ENCODE measurements at places on chromosomes 2 and 18.

DNA sequence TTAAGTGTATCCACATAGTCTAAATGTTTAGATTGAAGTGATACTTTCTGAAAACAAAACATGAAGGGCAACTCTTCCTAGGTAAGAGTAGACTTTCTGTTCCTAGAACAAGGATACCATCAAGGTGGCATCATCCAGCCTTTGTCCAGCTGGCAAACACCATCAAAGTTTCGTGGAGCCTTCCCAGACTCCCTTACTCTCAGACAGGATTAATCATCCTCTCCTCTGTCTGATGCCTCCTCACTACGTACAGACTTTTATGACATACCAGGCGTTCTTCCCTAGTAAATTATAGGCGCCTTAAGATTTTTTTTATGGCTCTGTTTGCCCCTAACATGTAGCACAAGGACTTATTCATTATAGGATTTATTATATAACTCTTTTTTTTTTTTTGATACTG lies 29.4 kb upstream of the ASNSD1 start:
- DNase-seq = no peak

GRCh38 chr2:166127217-166128155 lies at the start of gene SCN1A:
Gene SCN1A, minus strand, starts transcription at chr2:166128020. Its CDS starts 54,399 bp downstream, at chr2:166073621.
- no peak for DNase-seq

DNA sequence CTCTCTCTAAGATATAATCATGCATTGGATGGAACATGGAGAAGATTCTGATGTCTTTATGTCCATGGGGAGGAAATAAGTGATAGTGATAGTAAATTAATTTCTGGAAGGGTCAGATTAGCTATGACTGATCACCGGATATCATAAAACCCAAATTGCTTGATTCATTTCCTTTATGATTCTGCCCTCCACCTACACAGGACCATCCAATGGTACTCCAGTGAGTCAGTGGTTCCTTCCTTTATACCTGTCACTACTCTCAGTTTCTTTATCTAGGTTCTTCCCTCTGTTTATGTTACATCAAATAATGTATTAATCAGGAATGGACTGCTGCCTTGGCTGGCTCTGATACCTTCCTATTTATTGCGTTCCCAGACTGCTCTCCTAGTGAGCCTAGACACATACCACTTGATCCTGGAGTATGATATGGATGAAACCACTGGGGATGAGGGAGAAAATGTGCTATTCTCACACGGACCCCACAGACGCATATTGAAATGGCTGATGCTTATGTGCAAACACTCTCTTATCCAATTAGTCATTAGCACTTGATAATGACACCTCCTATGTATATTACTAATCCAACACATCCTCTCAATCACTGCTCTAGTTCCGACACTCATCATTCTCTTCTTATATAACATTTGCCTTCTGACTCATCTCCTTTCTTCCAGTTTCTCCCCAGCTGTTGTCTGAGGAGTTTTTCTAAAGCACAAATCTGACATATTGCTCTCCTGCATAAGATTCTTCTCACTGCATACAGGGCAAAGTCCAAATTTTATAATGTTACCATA lies 315.6 kb downstream of the INSIG2 start:
- DNase-seq = no peak

DNA sequence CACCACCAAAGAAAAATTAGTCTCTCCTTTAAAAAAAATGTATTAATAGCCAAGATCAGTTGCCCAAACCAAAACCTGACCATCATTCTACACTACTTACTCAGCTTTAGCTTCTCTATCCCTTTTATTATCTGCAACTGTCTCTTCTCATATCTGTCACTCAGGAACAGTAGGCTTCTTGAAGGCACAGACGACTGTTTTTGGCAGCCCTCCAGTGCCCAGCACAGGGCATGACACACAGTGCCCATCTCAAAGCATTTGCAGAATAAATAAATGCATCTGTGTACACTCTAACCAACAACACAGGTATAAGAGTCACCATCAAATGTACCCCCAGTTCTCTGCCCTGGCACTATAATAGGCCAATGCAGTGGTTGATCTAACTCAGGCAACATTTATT lies 117.2 kb downstream of the UXS1 start:
- DNase-seq = no peak

- DNase-seq = no peak
Measured at GRCh38 chr2:190412966-190413365, 4.8 kb downstream of the MFSD6 start.

GRCh38 chr18:39946623-39947061 lies 2008.4 kb upstream of the PIK3C3 start:
- no peak for DNase-seq

GRCh38 chr2:206213514-206213845 lies 53.8 kb downstream of the EEF1B2 start:
- DNase-seq = no peak

GRCh38 chr2:132477962-132478361 lies 61.4 kb downstream of the GPR39 start:
- no peak for DNase-seq

DNA sequence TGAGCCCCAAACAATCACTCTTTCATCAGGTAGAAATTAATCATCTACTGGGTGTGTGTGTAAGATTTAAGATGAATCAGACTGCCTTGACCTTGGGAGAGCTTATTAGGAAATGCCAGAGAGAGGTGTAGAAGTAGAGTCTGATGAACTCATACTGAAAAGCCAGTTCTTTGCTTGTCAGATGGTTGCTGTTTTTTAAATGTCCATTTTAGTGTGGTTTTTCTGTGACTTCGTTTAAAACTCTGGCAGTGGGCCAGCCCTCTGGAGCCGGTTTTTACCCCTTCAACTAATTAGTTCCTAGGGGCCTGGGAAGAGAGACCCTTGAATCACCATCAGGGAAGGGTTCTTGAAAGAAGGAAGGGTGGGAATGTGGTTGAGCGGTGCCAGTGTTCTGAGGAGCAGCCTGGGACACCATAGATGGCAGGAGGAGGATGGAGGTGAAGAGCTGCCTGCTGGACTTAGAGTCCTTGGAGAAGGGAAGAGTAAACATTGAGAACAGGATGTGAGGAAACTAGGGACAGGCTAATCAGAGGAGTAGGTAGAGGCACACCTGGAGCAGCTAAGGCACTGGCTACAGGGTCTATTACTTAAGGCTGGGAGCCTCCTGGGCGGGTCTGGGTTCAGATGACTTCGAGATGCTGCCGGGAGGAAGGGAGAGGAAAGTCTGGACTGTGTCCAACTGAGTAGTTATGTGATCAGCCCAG lies 66.1 kb downstream of the LRRFIP1 start:
- DNase-seq = no peak

GRCh38 chr2:43729491-43730174 lies 44.2 kb upstream of the DYNC2LI1 start:
- no peak for DNase-seq

DNA sequence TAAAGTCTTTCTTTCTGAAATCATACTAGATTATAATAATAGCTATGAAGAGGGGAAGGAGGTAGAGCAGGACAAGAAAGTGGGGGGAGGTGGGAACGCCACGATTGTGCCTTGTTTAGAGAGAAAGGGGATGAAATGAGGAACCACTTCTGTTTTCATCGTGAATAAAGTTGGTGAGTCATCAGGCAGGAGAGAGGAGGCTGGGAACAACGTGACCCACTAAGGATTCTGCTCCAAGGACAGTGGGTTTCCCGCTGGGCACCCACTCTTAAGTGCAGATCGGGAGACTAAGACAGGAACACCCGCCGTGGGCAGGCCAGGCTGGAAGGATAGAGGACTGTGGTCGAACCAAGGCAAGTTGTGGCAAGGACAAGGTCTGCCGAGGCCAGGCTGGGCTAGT lies 158.2 kb downstream of the L3MBTL4 start:
- DNase-seq = no peak

DNA sequence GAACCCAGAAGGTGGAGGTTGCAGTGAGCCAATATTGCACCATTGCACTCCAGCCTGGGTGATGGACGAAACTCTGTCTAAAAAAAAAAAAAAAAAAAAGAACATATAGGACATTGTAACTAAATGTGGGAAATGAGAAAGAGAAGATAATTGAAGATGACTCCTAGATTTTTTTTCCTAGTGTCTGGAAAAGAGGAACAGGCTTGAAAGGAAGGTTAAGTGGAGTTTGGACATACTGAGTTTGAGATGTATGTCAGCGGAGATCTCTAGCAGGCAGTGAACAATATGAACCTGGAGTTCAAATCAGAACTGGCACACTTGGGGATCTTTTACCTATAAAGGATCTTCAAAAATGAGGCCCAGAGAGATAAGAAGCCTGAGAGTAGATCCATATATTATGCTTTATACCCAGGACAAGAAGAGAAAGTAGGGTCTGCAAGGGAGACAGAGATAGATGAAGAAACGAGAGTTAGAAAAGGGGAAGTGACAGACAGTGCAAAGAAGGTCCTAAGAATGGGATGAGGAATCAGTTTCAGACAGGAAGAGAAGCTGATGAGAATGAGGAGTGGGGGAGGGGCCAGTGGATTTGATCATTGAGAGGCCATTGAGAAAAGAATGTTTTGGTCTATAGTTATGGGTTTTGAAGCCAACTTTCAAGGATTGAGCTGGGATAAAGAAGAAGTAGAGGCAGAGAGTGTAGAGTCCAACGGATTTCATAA lies 46.9 kb upstream of the CD28 start:
- DNase-seq = no peak

DNA sequence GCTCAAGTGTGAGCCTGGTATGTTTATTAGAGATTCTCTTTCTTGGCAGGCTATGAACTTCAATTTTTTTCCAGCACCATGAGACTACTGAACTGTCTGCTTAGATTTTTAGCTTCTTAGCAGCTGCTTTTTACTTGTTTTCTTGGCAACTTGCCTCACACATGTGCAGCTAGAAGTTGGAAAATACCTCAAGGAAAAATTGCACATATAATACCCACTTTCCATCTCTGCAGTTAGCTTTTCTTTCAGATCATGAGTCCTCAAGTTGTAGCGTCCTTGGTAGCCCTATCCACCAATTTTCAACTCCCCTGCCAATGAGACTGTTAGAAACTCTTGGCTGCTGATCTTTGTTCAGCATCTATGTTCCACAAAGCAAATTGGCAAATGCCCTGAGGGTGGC lies 302.1 kb downstream of the HRH4 start:
- peak; percentile 52 for DNase-seq

DNA sequence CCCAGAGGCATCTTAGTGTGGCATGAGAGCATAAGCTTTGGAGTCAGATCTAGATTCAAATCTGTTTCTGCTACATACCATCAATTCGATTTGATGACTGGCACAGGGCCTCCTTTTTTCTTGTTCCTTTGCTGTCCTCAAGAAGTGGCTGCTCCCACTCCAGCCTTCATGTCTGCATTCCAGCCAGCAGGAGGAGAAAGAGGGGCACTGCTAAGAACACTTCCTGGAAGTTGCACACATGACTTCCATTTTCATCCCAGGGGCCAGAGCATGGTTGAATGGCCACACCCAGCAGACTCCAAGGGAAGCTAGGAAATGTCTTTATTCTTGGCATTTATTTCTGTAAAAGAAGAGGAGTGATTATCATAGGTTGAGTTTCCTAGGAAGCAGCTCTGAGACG lies 50.4 kb downstream of the EML6 start:
- DNase-seq = no peak

DNA sequence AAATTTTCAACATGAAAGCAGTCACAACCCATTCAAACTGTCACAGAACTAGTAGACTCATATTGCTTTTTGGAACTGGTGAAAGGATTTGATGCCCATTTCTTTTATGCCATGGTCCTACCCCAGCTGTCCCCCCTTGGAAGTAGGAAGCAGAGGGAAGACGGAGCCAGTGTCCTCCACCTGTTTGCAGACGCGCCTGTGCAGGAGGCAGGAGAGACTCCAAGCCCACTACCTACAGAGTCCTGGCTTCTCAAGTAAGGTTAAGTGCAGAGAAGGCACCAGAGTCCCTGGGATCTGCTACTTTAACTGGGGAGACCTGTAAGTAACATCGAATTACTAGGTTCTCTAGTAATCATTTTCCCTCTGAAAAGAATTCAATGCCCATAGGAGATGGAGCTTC lies 32.7 kb upstream of the DNMT3A start:
- no peak for DNase-seq

DNA sequence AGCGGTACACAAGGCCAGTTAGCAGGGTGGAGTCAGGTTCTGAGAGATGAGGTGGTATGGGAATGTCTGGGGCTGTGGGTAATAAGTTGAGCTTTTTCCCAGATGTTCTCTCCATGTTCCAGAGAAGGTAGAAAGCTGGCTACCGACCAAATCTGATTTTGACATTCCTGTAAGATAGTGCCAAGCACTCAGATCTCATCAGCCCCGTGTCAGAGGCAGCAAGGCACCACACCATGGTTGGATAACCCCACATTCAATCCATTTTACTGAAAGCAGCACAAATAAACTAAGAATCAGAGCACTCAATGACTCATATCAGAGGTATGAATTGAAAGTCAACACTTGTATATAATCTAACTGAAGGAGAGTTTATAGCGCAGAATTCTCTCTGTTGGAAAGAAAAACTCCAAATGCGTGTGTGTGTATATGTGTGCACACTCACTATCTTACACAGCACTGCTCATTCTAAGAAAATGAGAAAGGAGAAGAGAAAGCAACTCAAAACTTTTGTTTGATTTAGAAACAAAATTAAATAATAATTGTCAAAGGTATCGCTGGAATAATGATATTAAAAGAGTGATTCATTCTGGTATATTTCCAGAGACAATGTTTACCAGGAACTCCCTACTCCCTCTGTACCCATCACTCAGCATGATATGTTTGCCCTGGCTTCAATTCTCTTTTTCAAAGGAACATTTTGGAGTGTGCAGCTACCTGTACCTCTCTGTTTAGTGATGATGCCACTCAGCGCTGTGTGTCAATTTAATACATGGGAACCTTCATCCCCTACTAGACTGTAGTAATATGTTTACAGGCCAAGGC lies 375.1 kb upstream of the ID2 start:
- DNase-seq = no peak

GRCh38 chr2:9359463-9359862 lies 63.9 kb downstream of the ITGB1BP1 start:
- DNase-seq = no peak

DNA sequence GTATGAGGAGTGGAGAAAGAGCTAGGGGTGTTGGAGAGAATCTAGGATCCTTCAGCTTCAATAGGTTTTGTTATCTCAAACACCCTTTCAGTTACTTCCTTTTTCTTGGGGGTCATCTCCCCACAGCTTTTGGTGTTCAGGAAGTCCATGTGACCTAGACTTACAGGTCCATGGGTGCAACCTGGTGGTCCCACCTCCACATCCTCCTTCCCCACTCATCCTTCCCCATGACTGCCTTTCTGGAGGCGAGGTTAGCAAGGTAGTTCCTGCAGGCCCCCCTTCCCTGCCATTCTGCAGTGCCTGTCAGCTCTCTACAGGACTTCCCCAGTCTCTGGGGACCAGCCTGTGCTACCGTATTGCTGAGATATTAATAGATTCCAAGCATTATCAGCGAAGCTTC lies 107.6 kb downstream of the TMEM17 start:
- DNase-seq = no peak
